Bone marrow (tissue), 2 donors: ENCODE measurements at places on chromosomes 12 and 14.

GRCh38 chr12:2895511-2895910 is 4.8 kb downstream of the TULP3 start:
- no peak for DNase-seq

DNA sequence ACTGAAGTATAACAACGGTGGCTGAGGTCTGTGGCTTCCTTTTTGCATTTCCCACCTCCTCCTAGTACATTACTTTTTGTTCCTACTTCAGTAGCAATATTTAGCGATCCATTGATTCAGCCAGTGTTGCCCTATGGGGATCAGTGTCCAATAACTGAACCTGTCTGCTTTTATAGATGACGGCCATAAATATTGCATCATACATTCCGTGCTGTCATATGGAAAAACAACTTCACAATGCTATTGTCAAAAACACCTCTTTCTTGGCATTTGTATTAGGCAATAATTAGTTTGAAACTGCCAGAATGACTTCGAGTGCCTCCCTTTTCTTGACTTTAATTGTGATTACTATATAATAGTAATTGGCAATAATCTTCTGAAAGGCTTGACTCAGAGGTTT is 149.5 kb downstream of the PRIMA1 start:
- DNase-seq: no peak

- no peak for DNase-seq
These were observed 68.2 kb upstream of the IGF1 start for GRCh38 chr12:102548543-102548942.

DNA sequence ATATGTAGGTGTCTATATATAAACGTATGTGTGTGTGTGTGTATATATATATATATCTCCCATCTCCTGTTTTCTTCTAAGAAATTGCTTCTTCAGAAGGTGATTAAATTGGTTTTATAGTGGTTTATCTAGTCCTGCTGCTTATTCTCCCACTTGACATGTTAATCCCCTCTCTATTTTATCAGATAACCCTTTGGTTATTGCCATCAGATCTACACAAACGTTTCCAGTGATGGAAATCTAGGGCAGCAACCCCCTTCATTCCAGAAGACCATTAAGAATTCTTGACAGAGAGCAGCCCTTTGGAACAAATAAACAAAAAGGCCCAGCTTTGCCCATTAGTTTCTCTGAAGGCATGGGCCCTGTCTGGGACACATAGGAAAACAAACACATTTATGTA is 34.2 kb upstream of the YARS2 start:
- no peak for DNase-seq

DNA sequence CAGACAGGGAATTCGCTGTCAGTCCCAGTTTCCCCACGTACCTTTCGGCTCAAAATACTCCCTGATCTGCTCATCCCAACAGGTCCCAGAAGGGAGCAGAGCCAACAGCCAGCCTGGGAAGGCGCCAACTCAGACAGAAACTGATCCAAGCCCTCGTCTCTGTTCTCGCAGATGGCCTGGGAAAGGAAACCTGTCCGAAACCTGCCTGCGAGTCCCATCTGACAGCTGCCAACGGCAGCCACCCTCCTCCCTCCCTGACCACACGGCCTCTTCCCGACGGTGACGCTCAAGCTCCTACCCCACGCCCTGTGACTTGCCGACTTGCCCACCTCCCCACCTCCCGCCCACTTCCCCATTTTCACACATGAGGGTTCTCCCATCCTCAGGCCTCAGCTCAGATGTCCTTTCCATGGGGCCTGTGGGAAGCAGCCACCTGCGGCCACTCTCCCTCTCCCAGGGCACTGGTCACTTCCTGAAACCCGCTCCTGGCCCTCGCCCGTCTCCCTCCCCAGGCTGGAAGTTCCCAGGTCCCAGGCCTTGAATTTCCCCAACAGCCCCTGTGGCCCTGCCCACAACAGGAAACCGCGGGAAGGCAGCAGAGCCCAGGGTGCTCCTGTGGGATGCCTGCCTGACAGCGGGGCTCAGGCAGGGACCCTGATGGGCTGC is 60.9 kb upstream of the FBRSL1 start:
- DNase-seq: peak; percentile 39

- DNase-seq: no peak
These were observed 383.3 kb downstream of the ALG10 start for GRCh38 chr12:34405286-34406227.

DNA sequence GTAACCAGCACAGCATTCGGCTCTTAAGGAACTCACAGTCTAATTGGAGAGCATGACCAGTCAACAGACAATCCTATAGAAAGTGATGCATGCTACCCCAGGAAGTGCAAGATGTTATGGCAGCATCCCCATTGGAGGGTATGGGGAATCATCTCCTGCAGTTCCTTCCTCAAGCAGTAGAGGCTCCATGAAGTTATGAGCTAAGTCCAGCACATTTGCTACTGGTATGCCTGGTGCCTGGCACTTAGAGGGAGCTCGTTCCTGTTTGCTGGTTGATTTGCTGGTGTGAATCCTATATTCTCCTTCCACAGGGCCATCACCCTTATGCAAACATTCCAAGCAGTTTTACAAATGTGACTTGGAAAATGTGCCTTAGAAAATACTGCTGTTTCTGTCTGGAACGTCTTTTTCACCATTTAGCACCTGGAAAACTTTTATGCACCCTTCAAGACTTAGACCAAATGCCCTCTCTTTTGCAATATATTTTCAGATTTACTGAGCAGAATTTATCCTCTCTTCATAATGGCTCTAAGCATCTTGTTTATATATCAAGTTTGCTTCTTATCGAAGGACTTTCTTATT is 136.1 kb upstream of the WSCD2 start:
- no peak for DNase-seq

DNA sequence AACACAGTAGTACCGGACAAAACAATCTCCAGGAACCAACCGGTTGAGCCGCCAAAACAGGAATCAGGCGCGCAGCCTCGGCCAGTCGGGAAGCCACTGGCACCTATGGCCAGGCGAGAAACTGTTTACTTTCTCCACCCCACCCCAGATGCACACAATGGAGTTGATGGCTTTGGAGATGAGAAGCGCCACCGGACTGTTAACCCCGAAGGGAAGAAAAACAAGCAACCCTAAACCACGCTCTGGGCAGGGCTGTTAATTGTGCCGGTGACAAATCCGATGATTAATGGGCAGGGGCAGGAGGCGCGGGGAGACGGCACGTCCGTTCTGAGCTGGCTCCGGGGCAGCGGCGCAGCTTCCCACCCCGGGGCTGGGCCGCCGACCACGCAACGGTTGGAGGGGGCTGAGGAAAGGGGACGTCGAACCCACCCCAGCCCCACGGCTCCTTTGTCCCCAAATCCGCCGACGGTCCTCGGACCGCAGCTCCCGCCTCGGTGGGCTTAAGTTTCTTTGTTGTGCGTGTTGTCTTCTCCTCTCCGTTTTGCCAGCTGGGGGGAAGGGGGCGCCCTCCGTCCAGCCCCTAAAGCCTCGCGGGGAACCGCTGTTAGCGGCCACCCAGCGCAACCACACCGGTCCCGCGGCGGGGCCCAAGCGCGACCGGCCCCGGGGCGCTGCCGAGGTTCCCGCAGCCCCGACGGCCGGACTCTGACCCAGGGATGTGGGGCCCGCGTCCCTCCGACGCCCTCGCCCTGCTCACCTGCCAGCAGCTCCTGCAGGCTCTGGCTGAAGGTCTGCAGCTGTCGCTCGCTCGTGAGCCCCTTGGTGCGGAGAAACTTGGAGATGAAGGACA is 790 bp downstream of the BTG1 start:
- DNase-seq: peak; percentile 85

DNA sequence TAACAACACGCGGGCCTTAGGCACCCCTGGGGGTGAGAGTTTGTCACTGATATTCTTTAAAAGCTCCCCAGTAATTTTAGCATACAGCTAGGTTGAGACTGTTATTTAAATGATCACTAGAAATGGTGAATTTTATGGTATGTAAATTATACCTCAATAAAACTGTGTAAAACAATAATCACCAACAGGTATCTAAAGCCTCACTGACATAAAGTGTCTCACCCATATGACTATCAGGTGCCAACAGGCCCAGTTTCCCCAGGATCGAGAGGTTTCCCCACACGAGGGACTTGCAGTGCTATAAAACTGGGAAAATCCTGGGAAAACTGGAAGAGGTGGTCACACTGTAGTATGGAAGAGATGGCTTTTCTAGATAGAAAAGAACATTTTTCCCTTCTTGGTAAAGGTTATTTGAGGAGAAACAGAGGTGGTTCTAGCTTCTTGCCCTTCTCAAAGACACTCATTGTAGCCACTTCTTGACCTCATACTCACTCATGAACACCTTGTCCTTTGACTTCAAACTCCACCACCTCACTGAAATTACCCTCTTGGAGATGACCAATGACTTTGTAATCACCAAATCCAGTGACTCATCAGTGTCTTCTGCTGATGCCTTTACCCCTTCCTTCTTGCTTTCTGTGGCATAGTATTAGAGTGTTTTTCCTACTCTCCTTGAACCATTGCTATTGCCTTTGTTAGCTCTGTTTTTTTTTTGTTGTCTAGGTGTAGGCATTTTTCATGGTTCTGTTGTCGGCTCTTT is 24.8 kb upstream of the NUBPL start:
- DNase-seq: no peak

- DNase-seq: no peak
These were observed 34.6 kb downstream of the ANKRD9 start for GRCh38 chr14:102474934-102475333.

DNA sequence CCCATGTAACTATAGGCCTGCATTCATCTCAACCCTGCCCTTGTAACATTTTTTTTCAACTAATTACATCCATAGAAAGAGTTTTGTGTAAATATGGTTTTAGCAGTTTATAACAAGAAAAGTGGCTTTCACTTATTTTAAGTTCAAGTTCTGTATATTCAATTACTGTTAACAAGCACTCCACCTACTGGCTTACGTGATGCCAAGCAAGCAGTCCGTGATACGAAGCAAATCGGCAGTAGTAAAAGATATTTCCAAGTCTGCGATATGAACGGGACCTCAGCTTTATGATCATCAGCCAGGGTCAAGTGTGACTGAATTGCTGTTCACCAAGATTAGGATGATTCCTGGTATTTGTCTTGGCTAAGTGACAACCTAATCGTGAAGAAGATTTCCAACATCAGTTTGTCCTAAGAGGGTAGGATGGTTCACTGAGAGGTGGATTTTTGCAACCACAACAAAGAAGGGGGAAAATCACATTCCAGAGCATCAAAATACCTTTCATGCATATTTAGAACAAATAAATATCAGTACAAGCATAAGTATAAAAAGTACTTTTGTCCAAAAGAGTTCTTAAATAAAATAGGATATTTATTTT is 456.2 kb downstream of the FOXG1 start:
- DNase-seq: no peak

GRCh38 chr12:53295070-53295890 is at the start of gene PFDN5:
Gene PFDN5 (plus strand): TSS chr12:53295542. CDS start chr12:53295568, 26 bp downstream.
- DNase-seq: peak; percentile 69

DNA sequence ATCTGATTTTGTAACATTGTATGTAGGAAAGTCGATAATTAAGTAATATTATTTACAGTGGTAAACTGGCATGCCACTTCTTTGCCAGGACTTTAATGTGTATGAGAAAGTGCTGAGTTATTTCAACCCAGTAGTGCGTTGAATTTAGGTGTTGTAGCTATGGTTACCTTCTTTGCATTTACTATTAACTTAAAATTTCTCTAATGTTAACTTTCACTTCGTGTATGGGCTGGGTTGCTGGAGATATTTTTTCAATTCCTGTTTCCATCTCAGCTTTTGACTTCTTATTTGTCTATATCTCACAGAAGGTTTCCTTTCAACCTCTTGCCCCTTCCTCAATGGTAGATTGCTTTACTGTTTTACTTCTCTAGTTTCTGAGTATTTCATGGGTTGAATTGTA is 1345.6 kb downstream of the FSCB start:
- no peak for DNase-seq

DNA sequence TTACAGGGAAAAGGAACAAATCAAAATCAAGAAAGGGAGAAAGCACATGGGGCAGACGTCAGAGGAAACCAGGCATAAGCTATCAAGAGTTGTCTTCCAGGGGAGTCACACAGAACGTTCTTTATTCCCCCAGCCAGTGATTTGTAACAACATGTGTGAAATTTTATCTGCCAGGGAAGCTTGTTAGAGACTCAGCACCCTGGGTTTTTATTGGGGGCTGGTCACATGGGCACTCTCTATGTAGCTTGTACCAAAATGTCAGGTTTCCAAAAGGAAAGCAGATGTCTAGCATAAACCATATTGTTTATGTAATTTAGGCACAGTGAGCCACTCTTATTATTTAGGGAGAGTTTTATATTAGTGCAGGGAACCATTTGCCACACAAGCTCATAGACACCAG is 440.4 kb upstream of the DCN start:
- no peak for DNase-seq

GRCh38 chr14:102605029-102605428 is 12.6 kb downstream of the RCOR1 start:
- DNase-seq: no peak

DNA sequence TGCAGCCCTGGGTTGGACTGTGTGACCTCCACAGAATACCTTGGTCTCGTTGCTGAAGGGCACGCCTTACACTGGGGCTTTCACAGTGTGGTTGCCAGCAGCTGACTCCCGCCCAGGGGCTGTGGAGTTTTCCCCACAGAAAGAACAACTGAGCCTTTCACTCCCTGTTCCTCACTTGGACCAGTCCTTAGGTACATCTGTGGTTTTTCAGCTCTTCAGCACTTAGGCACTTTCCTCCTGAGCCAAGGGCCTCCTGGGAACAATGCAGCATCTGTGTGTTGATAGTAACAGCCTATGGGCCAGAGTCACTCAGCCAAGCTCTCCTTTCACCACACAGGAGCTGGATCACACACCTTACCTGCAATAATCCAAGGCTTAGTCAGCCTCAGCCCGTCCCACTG is 25.0 kb downstream of the ERP27 start:
- DNase-seq: no peak

DNA sequence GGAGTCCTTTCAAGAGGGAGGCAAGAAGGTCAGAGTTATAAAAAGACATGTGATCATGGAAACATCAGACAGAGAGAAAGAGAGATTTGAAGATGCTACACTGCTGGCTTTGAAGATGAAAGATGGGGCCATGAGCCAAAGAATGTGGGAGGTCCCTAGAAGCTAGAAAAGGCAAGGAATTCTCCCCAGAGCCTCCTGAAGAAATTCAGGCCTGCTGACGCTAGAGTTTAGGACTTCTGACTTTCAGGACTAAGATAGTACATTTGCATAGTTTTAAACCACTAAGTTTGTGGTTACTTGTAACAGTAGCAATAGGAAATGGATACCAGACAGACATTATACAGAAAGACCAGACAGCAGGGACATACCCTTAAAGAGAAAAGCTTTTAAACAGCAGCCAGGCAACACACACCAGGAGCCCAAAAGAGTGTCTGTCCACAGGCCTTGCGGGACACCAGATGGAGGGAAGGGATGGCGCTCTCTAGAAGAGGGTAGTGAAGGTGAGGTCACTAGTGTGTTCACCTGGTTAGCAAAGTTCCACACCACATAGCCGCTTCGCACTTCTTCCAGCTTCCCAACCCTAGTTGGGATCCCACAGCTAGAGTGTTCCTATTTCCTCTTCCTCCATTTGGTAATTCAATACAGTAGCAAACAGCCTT is 29.7 kb upstream of the CEBPE start:
- DNase-seq: no peak

DNA sequence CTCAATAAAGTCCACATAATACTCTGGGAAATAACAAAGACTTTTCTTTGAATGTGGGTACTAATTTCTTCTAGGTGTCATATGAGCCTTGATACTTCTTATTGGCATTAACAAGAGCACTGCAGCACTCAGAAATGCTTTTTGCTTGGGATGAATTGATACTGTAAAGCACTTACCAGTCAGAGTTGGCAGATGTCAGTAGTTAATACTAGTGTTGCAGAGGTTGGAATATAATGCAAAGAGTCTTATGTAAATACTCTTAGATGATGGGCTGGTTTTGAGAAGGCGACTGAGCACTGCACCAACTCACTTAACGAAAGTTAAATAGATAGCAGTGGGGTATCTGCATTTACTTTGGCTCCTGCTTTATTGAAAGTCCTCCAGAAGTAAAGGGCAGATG is 25.6 kb upstream of the MBIP start:
- no peak for DNase-seq
